Germinal center (tissue), 1 donor: ENCODE measurements at places on chromosomes 11 and 22.

- DNase-seq = no peak
Observed at GRCh38 chr22:34437140-34437539, 516.9 kb upstream of the LARGE1 start.

- DNase-seq = no peak
Observed at GRCh38 chr22:20229916-20230775, 38.0 kb downstream of the RTN4R start.

DNA sequence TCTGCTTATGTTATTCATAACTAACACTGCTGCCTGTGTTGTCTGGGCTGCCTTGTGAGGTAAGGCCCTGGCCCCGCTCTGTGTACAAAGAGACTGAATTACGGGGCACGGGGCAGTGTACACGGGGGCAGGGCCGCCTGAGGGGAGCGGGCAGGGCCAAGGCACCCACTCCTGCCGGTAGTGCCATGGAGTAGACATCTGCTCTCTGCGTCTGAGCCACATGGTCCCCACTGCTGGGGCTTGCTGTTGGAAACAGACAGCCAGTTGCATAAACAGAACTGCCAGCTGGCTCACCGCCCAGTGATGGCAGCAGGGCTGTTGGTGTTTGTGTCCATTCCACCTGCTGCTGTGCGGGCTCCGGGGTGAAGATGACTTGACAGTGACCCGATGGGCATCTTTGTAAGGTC lies 19.8 kb downstream of the FAM118A start:
- no peak for DNase-seq

- no peak for DNase-seq
Observed at GRCh38 chr11:130606781-130607511, 158.5 kb downstream of the ADAMTS15 start.

GRCh38 chr11:96017856-96018255 lies 93.9 kb upstream of the MTMR2 start:
- DNase-seq = no peak

DNA sequence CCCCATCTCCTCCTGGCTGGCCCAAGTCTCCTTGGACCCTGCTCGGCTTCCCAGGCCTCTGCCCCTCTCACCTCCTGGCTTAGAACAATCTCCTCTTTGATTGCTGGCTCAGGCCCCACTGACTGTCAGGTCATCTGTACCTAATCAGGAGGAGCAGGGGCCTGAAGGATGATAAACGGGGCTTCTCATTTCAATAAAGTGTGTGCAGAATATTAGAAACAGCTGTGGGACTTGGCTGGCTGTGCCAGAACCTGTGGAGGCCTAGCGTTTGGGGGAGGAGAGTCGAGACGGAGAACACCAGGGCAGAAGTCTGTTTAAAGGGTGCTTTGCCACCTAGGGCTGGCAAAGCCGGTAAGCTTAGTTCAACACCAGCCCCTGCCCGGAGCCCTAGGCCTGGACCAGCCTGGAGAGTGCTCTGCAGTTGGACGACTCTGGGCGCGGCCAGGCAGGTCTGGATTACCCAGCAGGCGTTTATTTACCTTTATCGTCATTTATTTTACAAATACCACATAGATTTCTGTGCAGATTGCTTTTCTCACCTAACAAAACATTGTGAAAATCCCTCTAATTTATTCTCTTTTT lies 10.1 kb upstream of the VSIG10L2 start:
- DNase-seq = no peak

DNA sequence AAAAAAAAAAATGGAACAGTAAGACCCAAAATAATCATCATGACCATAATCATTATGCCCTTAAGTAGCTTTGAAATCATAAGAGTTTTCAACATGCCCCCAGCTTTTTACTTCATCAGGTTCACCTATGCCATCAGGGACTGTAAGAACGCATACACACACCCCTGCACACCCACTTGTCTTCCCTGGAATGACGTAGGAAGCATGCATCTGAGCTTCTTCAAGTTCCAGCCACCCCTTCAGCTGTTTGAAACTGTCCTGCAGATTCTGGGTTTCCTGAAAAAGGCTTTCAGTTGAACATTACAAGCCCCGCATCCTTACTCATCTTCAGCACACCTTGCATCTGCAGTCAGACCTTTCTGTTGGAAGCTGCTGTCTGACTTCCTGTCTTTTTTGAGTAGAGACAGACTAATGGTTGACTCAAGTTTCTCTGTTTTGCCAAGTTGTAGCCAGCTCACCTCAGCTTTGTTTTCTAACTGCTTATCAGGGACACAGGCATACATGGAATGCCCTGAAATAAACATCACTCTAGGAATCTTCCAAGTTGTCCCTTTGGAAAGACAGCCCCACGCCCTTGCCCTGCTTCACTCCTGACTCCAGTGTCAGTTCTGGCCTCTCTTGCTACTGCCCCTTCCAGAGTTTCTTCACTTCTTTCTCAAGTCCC lies 37.0 kb downstream of the ARHGAP1 start:
- no peak for DNase-seq
